C1 segment of cervical spinal cord (tissue), 14 donors: ENCODE measurements at places on chromosomes 7 and 10.

- no peak for DNase-seq
These were observed 17.1 kb upstream of the AMZ1 start for GRCh38 chr7:2670720-2671391.

DNA sequence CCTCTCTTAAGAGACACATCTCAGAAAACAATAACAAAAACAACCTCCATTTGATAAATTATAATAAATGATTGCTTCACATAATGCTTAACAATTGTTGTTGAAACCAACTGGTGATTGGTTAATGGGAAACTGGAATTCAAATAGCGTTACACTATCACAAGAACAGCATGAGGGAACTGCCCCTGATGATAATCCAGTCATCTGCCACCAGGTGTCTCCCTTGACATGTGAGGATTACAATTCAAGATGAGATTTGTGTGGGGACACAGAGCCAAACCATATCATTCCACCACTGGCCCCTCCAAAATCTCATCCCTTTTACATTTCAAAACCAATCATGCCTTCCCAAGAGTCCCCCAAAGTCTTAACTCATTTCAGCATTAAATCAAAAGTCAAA, 375.9 kb downstream of the BMPER start:
- no peak for DNase-seq

GRCh38 chr10:123583639-123584418, 82.3 kb upstream of the GPR26 start:
- no peak for DNase-seq

DNA sequence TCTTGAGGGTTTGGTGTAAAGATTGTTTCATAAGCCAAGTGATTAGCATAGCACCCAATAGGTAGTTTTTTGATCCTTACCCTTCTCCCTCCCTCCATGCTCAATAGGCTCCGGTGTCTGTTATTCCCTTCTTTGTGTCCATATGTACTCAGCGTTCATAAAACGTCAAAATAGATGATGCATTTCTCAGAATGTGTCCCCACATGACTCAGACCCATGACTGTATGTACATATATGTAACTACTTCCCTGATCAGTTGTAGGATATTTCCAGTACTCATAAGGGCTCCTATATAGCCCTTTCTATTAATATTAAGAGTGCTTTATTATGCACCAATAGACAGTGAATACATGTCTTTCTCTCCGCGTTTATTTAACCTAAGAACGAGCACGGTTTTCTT, 466.9 kb downstream of the KIF20B start:
- no peak for DNase-seq

GRCh38 chr10:71438761-71439160, 42.0 kb downstream of the CDH23 start:
- no peak for DNase-seq

DNA sequence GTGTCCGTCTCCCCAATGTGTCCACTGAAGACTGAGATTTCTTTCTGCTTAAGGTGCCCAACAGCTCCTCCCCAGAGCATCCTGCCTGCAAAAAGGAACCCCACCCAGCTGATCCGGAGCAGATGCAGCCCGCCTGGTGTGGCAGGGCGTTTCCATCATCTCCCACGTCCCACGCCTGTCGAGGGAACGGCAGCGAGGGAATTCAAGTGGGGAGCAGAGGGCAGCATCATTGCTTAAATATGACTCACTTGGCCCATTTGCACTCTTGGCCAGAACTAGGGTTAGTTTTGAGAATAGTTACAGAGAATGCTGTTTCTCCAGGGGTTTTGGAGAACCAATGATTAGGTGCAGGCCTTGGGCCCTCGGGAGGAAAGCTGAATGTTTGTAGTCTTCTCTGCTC, 20.8 kb downstream of the VWA2 start:
- no peak for DNase-seq

- DNase-seq: no peak
These were observed 73.6 kb downstream of the RHOBTB1 start for GRCh38 chr10:60870416-60870728.

GRCh38 chr7:129769866-129770808, 158.6 kb downstream of the NRF1 start:
- no peak for DNase-seq

DNA sequence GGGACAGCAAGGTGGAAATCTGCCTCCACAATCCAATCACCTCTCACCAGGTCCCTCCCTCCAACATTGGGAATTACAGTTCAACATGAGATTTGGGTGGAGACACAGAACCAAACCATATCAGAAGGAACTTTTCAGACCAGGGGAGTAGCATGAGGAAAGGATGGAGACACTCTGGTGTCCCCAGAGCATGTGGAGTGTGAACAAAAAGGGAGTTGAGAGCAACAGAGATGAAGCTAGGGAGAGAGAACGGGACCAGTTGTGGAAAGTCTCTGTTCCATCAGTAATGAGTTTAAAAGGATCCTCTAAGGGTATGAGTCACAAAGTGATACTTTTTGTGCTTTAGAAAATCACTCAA, 382.0 kb downstream of the SFMBT2 start:
- DNase-seq: no peak

DNA sequence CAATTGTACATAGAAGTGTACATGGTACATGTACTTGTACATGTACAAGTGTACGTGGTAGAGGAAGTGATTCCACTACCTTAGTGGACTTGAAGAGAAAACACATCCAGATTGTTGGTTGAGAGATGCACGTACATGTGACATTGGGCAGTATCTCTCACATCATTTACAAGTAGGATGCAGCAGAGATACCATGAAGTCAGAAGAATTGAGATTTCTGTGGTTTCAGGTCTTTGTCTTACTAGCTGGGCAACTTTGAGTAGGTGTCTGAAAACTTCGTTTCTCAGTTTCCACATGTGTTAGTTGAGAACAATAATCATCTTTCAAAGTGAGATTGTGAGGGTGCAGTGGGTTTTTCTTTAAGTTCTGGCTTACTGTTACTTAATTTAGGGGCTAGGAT, 21.5 kb downstream of the CLDN12 start:
- no peak for DNase-seq

DNA sequence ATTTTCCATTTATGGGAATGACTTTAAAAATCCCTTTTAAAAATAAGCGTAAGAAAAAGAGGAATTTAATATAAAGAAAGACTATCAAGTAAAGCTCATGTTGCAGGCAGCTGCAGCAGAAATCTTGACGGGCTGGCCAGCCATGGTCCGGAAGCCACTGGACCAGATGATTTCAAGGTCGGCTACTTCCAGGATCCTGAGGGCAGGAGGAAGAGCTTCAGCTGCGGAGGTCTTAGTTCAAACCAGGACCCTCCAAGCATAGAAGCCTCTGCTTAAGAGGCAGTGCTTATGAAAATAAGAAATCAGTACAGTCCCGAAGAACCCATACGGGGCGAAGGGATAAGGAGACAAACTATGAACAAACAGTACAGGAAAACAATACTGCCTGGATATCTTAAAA, 220.2 kb upstream of the CELF2 start:
- DNase-seq: no peak

- DNase-seq: no peak
These were observed 58.8 kb downstream of the SHH start for GRCh38 chr7:155753446-155753965.

- no peak for DNase-seq
These were observed 6.2 kb downstream of the GSAP start for GRCh38 chr7:77409739-77410547.

DNA sequence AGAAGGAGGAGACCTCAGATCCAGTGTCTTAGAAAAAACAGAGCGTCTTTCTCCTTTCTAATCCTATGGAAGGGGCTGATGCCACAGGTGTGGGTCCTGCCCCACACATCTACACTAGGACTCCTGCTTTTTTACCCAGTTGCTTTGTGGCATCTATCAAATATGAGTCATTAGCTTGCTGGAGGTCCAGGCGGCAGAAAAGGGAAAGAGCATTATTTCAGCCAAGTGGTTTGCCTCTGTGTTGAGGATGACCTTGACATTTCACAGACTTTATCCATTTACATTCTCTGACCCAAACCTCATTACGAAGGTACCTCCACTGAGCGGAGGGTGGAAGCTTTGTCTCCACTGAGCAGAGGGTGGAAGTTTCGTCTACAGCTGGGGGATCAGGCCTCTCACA, 308.4 kb upstream of the KLF6 start:
- DNase-seq: no peak

DNA sequence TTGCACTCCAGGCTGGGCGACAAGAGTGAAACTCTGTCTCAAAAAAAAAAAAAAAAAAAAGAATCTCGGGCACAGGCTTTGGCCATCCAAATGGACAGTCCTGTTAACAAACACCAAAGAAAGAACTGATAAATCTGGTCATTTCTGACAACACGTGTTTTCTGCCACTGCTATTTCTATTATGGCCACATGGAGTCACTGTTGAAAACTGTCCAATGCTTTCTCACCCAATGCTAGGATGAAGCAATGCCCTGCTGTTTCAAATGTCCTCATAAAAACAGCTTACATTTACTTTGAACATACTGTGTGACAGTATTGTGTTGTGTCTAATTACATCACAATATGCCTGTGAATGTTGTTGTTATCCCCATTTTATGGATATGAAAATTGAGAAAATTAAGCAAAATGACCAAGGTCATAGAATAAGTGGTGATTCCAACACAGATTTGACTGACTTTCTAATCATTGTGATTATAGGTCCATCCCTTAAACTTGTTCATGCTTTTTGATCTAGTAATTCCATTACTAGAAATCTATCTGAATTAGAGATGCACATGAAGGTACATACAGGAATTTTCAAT, 19.9 kb upstream of the MAP3K8 start:
- DNase-seq: no peak

DNA sequence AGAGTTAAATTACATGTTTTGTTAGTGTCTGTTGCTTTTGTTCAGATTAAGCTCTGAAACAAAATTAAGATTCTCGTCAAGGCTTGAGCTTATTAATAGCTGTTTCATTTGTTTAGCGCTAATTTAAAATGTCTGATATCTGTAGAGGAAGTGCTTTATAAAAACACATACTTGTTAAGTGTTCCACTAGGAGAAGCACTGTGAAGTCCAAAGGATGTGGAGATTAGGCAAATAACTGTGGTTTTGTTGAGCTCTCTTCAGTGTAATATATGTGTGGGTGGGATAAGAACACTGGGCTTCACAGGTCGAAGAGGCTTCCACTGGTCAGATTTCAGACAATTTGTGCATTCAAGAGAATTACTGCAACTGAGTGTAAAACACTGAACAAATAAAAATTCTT, 242.0 kb downstream of the AUTS2 start:
- DNase-seq: no peak

DNA sequence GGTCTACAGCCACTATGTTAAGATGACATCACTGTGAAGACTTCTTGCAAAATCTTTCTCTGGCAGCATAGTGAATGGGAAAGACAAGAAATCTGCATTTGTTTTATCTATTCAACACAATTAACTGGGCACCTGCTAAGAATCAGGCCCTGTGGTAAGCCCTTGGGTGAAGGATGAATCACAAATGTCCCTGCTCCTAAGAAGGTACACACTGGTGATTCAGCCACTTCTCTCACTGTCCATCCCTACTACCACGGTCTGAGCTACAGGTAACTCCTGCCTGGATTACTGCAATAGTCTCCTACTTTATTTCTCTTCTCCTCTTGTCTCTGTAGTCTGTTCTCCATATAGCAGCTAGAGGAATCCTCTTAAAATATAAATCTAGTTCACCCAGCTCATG, 116.1 kb downstream of the HIBADH start:
- DNase-seq: no peak

DNA sequence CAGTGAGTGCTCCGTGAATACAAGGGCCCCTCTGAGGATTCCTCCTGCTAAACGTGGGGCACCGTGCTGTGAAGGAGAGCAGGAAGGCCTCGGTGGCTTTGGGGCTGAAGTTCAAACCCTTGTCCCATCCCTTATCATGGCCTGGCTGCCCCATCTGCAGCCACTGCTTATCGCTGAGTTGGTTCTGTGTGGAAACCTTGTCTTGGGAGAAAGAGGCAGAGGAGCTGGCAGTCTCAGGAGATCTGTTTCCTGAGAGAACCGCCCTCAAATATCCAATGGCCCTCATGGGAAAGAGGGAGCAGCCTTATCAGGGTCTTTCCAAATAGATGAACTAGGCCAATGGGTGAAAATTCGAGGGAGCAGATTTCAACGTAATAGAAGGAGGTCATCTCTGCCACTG, 52.0 kb upstream of the NRF1 start:
- no peak for DNase-seq

GRCh38 chr7:44698046-44698580, 50.5 kb upstream of the ZMIZ2 start:
- no peak for DNase-seq

DNA sequence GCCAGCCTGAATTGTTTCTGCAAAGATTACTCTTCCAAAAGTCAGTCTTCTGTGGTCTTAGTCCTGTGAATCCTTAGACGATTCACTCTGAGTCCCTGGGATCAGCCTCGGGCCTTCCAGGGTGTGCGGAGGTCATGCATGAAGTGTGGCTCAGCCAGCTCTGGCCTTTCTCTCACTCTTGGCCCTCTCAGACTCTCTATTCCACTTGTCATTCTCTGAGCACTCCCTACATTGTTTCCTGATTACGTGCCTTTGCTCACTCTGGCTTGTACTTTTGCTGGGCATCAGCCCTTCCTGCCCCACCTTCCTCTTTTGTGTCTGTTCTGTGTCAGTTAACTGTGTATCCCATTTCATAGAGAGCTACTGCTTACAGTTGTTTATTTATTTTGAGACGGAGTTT, 36.0 kb downstream of the CCNY start:
- DNase-seq: no peak

DNA sequence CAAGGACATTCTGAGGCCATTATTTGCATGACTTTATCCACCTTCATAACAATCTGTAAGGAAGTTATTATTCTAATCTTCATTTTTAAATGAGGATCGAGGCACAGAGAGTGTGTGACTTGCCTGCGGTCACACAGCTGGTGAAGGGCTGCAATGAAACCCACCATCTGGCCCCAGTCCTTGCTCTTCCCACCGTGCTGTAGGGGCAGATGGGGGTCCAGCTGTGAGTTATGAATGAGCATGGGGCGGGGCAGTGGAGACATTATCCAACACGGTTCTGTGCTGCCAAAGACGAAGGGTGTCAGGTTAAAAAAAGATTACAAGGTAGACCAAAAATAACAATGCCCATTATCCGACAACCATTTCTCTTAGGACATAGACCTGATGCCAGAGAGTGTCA, 417.5 kb upstream of the MGMT start:
- DNase-seq: no peak

- no peak for DNase-seq
These were observed 26.7 kb upstream of the PROSER2 start for GRCh38 chr10:11796474-11796873.

GRCh38 chr10:112766636-112767035, 183.4 kb upstream of the TCF7L2 start:
- DNase-seq: no peak

GRCh38 chr10:61821693-61822092, 79.8 kb upstream of the ARID5B start:
- no peak for DNase-seq
